Right atrium auricular region (tissue), 2 donors: ENCODE measurements at places on chromosomes 12 and 14. TPM values are rescaled to one million over a fixed set of nuclear protein-coding genes. Genes with fewer than 3 reads are reported as not detected.

DNA sequence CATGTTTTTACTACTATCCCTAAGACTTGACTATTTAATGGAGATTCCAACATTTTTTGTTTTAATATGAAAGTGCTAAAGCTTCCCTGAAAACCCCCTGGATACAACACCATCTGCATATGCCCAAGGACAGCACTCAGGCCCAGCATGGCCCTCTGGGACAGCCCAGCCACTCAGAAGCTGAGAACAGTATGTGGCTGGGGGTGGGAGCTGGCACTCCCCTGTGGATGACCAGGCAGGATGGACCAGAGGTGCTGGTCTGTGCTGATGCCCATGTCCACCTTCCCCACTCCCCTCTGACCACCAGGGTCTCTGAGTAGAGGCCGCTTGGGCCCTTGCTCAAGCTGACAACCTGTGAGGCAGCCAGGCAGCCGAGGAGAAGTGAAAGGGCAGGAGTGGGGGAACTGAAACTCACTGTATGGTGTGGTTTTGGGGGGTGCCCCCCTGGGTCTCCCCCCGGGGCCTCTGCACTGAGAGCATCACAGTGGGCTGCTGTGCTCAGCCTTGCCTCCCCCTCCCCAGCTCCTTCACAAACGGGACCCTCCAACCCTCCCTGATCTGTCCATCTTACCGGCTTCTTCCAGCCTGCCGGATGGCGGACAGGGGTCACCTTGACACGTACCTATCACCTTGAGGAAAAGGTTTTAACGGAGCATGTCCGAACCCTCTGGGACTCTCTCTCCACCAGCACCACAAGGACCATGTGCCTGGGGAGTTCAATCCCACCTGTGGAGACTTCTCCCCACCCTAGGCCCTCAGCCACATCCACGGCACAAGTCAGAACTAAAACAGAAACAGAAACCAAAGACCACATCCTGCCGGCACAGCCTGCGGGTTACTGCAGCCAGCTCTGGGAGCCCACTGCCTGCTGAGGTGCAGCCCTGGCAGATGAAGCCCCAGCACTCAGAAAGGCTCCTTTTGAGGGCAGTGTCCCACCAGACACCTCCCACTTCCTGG is at the start of gene TMEM229B:
TMEM229B (minus strand) TSS at position 785 of the 957 bp plus-strand sequence. CDS start 14,798 bp downstream, outside the sequence.
- peak within 1 kb of the TSS; percentile 67 for H3K27ac ChIP-seq
- H3K27me3 ChIP-seq, result no peaks in the 10 kb centered on the region
- peak within 1 kb of the TSS; percentile 25 for H3K4me3 ChIP-seq
- H3K4me1 ChIP-seq, result peaks cover 42% of the 10 kb centered on the region
- no peaks in the 10 kb centered on the region for H3K36me3 ChIP-seq

- no peaks in the 10 kb centered on the region for H3K27me3 ChIP-seq
- no peak for DNase-seq
- H3K27ac ChIP-seq, result no peak overlapping the region
- H3K36me3 ChIP-seq, result no peaks in the 10 kb centered on the region
Measured at GRCh38 chr12:81381951-81382350, 304.1 kb downstream of the ACSS3 start.

- no peaks in the 10 kb centered on the region for H3K36me3 ChIP-seq
- H3K4me1 ChIP-seq, result no peaks in the 10 kb centered on the region
- H3K27ac ChIP-seq, result no peak overlapping the region
- H3K27me3 ChIP-seq, result no peaks in the 10 kb centered on the region
Measured at GRCh38 chr12:25293653-25294052, 42.9 kb upstream of the KRAS start.

DNA sequence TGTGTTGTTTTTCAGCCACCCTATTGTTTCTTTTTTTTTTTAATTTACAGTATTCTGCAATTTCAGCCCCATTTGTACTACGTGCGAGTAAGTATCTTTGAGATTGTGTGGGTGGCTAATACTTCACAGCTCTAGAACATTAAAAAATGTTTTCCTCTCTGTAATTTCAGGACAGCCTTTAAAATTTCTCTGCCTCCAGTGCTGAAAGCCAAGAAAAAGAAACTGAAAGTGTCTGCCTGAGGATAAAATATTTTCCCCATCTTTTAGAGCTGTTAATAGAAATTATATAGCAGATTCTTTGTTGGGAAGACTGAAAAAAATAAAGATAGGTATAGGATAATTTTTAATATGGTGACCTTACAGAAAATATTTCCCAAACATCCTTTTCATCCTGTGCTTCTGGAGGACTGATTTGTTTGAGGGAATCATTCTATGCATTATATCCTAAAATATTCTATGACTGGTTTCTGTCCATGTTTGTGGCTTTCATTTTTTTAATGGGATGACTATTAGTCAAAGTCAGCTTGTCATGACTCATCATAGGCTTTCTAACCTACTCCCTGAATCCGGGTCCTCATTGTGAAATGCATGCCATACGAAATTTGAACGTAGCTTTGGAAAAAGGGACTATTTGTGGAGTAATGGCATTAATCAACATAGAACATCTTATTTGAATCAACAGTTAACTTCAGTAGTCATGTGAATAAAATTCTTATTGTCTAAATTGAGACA is 10.8 kb upstream of the TCTN2 start:
- DNase-seq, result no peak
- H3K27ac ChIP-seq, result no peak overlapping the region
- H3K4me1 ChIP-seq, result no peaks in the 10 kb centered on the region
- no peaks in the 10 kb centered on the region for H3K27me3 ChIP-seq
- H3K4me3 ChIP-seq, result no peak overlapping the region
- H3K36me3 ChIP-seq, result no peaks in the 10 kb centered on the region

DNA sequence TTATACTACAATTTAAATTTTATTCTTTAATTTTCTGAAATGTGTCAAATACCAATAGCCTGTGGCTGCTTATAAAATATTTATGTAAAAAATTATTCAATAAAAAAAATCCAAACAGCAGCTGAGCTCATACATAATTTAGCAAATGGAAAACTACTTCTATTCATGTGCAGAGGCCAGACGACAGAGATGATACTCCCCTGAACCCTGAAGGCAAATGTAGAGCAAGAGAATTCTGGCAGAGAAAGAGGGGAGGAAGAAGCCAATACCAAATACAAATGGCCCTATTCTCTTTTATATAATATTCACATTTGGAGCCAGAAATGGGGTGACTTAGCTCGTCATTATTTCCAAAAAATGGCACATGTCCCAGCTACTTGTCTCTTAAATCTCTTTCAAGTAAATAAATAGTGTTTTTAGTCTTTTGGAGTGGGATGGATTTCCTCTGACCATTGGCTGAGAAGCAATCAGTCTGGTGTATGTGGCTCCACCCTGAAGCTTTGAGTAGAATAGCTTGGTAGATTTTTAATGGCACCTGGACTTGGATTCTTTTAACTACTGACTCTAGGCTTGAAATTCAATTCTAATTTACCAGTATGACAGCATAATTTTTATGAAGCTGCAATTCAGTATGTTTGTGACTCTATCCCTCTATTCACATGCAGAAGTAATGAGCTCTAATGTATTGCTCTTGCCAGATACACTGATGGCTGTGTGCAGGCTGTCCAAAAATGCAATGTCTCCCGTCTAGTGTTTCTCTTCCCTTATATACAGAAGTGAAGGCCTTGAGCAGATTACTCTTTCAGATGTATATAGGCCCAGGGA is 113.4 kb upstream of the SCAF11 start:
- no peaks in the 10 kb centered on the region for H3K27me3 ChIP-seq
- no peak for DNase-seq
- no peaks in the 10 kb centered on the region for H3K36me3 ChIP-seq
- H3K4me3 ChIP-seq, result no peak overlapping the region
- H3K4me1 ChIP-seq, result no peaks in the 10 kb centered on the region
- no peak overlapping the region for H3K27ac ChIP-seq

The TMPRSS12 gene
- total RNA-seq, result not detected

The ADCY6 gene
- 81.6 TPM for total RNA-seq

GRCh38 chr12:60257063-60257462 is 661.2 kb downstream of the SLC16A7 start:
- no peak overlapping the region for H3K27ac ChIP-seq
- no peaks in the 10 kb centered on the region for H3K4me1 ChIP-seq
- H3K27me3 ChIP-seq, result no peaks in the 10 kb centered on the region
- no peak overlapping the region for H3K4me3 ChIP-seq

DNA sequence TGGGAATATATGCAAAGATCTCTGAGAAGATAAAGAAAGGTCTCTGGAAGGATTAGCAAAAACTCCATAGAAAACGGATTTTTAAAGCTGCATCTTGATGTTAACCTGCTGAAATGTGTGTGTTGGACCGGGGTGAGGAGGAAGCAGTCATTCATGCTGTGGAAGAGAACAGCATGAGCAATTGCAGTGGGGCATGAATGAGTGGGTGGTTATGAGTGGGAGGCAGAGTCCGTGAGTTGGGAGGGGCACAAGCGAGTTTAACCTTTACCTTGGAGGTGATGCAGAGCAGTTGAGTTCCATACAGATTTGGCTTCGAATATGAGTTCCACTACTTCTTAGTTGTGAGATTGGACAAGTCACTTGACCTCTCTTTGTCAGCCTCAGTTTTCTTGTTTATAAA is 29.4 kb upstream of the GALNT8 start:
- H3K4me1 ChIP-seq, result no peaks in the 10 kb centered on the region
- peaks cover 20% of the 10 kb centered on the region for H3K36me3 ChIP-seq
- DNase-seq, result no peak
- H3K27me3 ChIP-seq, result no peaks in the 10 kb centered on the region
- no peak overlapping the region for H3K4me3 ChIP-seq

DNA sequence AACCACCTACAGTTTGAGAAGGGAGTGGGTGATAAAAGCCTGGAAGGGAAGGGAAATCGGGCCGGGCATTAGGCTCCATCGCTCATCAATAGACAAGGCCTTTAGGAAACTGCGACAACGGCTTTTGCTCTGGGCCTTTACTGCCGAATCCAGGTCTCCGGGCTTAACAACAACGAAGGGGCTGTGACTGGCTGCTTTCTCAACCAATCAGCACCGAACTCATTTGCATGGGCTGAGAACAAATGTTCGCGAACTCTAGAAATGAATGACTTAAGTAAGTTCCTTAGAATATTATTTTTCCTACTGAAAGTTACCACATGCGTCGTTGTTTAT is 261 bp upstream of the RNU7-1 start:
- no peaks in the 10 kb centered on the region for H3K27me3 ChIP-seq
- peak; percentile 94 for DNase-seq
- H3K27ac ChIP-seq, result peak overlapping the region; percentile 97
- peak overlapping the region; percentile 60 for H3K4me3 ChIP-seq
- H3K4me1 ChIP-seq, result no peaks in the 10 kb centered on the region
- H3K36me3 ChIP-seq, result peaks cover 11% of the 10 kb centered on the region

DNA sequence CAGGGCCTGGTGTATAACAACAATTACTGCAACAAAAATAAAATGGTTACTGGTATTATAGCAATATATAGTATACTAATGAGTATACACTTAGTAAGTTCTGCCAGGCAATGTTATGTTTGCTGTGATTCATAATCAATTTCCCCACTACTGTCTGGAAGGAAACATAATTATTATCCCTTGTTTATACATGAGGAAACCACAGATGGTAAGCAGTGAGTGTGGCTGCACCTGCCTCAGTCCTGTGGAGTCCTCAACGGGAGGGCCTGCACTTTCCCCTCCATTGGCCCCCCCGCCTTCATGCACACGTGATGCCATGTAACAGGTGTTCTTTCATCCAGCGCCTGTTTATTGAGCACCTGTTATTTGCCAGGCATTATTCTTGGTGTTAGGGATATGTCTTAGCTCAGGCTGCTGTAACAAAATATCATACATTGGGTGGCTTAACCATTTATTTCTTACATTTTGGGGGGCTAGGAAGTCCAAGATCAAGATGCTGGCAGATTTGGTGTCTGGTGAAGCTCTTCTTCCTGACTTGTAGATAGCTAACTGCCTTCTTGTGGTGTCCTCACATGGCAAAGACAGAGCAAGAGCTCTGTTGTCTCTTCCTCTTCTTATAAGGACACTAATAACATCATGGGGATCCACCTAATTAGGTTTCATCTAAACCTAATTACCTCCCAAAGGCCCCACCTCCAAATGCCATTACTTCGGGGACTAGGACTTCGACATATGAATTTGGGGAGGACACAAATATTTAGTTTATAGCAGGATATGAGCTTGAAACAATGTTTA is 59.5 kb upstream of the CHGA start:
- H3K4me3 ChIP-seq, result no peak overlapping the region
- no peaks in the 10 kb centered on the region for H3K36me3 ChIP-seq
- no peaks in the 10 kb centered on the region for H3K4me1 ChIP-seq
- H3K27me3 ChIP-seq, result no peaks in the 10 kb centered on the region

DNA sequence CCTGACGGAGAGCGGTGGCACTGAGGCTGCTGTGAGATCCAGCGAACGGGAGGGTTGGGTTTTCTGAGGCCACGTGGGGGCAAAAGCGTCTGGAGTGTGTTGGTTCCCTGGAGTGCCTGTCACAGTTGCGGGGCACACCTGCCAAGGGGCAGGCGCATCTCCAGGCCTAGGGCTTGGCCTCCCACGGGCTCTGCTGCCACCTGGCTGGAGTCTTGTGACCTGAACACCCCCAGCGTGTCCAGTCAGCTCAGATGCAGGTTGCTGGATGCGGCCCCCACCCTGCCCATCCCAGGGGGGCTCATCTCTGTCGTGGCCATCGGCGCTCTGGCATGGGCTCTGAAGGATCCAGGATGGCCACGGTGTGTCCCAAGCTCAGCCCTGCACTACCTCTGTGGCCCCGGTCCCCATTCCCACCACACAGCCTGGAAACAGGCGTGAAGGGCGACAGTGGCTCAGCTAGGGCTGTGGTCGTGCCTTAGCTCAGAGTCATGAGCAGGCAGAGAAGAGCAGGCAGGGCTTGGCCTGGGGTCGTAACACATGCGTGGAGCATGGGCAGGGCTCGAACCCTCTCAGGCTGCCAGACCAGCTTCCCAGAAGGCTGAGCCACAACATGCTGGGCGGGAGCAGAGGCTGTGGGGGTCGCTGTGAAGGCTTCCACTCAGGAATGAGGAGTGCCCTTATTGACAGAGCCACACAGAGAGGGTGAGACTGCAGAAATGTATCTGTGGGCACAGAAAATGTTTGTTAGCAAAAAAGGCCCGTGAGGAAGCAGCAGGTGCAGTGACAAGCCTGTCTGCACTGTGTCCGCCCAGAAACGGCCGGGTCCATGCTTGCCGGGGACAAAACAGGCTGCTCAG is 23.5 kb upstream of the CRIP2 start:
- no peak overlapping the region for H3K27ac ChIP-seq
- no peak overlapping the region for H3K4me3 ChIP-seq
- H3K4me1 ChIP-seq, result no peaks in the 10 kb centered on the region
- DNase-seq, result no peak
- H3K36me3 ChIP-seq, result peaks cover 35% of the 10 kb centered on the region

GRCh38 chr14:45038256-45038655 is 45.7 kb upstream of the PRPF39 start:
- H3K4me3 ChIP-seq, result no peak overlapping the region
- peaks cover 34% of the 10 kb centered on the region for H3K36me3 ChIP-seq
- no peaks in the 10 kb centered on the region for H3K4me1 ChIP-seq
